GOT3 (cell line): ENCODE measurements at places on chromosomes 2 and 18.

GRCh38 chr2:185899366-185899765 lies 160.8 kb downstream of the FSIP2 start:
- DNase-seq, result no peak

- no peak for DNase-seq
These were observed 22.7 kb upstream of the BMPR2 start for GRCh38 chr2:202353430-202353829.

- no peak for DNase-seq
These were observed 5.8 kb upstream of the MRPL33 start for GRCh38 chr2:27765621-27766286.

- DNase-seq, result no peak
These were observed 233.2 kb downstream of the CNTNAP5 start for GRCh38 chr2:124258140-124258880.

GRCh38 chr2:12054956-12055618 lies 308.7 kb downstream of the LPIN1 start:
- no peak for DNase-seq

GRCh38 chr2:163686289-163686688 lies 49.5 kb downstream of the FIGN start:
- no peak for DNase-seq

GRCh38 chr2:24881623-24882022 lies 38.4 kb downstream of the ADCY3 start:
- DNase-seq, result no peak

- no peak for DNase-seq
These were observed 1081.8 kb upstream of the TMEFF2 start for GRCh38 chr2:193276560-193276959.

- DNase-seq, result no peak
These were observed 63.4 kb downstream of the BIN1 start for GRCh38 chr2:127043367-127044164.

DNA sequence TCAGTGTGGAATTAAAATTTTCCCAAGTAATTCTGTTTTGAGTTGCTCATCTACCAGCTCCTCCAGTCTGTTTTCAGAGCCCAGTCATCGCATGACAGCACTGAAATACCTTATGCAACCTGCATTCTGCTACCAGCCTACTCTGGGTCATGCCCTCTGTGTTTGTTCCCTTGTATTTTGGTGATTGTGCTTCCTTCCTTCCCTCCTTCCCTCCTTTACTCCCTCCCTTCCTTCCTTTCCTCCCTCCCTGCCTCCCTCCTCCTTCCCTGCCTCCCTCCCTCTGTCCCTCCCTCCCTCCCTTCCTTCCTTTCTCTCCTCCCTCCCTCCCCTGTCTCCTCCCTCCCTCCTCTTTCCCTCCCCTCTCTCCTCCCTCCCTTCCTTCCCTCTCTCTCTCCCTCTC lies 289.6 kb downstream of the CDH2 start:
- DNase-seq, result no peak

DNA sequence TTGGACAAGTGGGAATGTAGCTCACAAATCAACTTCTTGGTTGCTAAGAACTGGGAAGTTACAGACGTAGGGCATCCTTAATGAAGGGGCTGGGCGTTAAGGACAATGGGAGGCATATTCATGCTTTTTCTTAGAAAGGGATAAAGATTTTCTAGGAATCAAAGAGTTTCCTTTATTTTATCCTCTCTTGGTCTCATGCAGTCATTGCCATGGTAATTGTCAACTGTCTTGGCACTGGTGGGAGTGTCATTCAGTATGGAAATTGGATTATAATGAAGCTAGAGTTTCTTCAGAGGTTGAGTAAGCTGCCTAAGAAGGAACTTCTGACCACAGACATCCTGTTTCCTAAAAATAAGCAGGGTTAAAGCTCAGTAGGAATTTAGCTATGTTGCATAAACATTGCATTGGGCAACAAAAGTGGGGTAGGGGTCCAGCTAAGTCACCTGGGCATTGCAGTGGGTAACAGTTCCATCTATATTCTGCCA lies 114.0 kb downstream of the LYPD6B start:
- DNase-seq, result no peak

- DNase-seq, result no peak
These were observed 12.8 kb downstream of the ASIC4 start for GRCh38 chr2:219527076-219527394.

- DNase-seq, result no peak
These were observed 184.3 kb downstream of the UBE2E3 start for GRCh38 chr2:181164699-181165098.

- DNase-seq, result no peak
These were observed 259.5 kb upstream of the RAB12 start for GRCh38 chr18:8349608-8350323.

GRCh38 chr2:216287251-216287650 lies 85.0 kb downstream of the MARCHF4 start:
- no peak for DNase-seq

DNA sequence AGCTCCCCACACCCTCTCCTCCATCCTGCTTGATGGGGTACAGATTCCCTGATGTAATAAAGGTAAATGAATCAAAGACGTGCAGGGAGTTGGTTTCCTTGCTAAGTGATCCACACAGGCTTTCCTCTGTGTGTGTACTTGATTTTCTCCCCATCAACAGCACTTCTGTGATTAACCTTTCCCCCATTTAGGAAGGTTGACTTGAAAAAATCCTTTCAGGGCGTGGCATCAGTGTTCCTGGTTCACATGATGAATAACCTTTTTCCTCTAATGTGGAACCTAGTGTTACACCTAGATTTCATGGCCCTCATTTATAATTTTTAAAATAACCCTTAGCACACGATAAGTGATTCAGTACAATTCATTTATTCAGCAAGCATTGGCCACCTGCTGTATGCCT lies 115.0 kb downstream of the ICA1L start:
- DNase-seq, result no peak

- no peak for DNase-seq
These were observed 17.8 kb downstream of the CRIM1 start for GRCh38 chr2:36373149-36373926.
